HuH-7 (cell line): ENCODE measurements at places on chromosomes 7 and 10.

DNA sequence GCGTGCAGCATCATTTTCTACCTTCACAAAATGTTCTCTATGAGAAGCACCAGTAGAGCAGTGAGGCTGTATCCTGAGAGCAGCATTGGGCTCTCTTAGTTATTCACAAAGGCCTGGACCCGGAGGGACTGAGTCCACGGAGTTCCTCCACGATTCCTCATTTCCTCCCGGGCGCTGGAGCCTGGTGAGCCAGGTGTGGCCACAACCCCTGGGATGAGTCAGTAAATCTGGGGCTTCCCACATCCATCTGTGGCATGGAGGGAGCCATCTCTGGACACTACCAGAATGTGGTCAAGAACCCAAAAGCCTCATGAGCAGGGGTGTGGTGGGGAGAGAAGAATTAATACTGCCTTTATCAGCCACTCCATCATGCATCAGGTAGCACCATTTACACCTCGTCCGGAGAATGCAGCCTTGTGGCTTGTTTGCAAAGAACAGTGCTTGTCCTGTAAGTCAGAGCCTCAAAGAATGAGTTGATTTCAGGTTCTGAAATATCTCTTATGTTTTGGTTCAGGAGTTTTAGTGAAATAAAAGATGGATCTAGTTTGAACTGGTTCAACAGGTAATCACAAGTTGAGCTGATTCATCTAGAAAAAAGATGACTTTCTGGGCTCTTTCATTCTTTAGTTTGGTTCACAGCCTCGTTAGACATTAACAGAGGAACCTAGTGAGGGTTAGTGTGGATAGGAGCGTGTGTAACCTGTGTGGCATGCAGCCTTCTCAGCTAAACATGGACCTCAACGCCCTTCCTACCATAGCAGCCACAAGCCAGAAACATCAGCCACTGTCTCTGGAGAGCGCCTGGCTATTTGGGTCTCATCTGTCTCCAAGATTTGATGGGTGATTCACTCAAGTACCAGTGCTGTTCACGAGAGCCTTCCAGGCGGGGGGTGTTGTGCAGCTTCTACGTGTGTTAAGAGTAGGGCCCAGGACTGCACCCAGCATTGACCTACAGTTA, 95.2 kb downstream of the WDR37 start:
- no peak for DNase-seq

GRCh38 chr7:5222841-5223411, 32.9 kb downstream of the WIPI2 start:
- peak; percentile 69 for DNase-seq

GRCh38 chr7:157097569-157097968, 41.2 kb upstream of the UBE3C start:
- no peak for DNase-seq

GRCh38 chr7:66837007-66837406, 84.0 kb upstream of the TMEM248 start:
- DNase-seq: no peak

DNA sequence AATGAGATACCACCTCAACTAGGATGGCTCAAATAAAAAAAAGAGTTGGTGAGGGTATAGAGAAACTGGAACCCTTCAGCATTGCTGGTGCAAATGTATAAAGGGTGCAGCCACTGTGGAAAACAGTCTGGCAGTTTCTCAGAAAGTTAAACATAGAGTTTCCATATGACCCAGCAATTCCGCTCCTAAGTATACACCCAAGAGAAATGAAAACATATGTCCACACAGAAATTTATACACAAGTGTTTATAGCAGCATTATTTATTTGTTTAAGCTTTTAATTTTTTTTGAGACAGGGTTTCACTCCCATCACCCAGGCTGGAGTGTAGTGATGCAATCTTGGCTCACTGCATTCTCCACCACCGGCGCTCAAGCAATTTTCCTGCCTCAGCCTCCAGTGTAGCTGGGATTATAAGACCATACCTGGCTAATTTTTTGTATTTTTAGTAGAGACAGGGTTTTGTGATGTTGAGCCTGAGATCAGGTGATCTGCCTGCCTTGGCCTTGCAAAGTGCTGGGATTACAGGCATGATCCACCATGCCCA, 118.2 kb upstream of the KIF5B start:
- DNase-seq: no peak

DNA sequence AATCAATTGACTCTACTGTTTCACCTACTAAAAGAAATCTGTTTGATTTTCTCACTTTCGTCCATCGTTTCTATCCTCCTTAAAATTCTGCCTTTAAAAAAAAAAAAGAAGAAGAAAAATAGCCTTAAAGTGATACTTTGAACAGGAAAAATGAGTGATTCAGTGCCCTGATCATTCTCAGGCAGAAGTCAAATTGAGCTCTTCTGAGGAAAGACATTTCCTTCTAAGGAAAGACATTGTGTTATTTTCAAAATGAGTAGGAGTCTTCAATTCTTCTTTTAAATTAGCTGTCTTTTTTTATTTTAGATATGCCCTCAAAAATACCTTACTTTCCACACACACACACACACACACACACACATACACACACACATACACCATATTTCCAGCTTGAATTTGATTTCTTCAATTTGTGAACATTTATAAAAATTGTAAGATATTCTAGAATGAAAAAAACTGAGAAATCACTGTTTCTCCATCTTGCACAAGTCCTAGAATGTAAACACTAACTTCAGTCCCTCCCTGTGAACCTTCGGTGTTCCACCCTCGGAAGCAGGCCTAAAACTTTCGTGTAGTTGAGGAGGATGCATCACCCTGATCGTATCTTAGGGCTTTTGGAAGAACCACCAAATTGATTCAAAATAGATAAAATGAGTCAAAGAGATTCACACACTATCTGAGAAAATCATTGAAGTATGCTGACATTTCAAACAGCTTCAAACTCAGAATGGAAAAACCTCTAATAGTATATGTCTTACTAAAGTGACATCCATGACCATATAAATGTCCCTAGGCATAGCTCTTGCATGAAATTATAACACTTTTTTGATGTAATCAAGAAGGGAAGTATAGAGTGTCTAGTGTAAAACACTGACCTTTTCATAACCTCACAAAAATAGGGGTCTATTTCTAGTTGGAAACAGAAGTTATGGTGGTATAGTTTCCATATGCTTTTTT, 270.8 kb downstream of the GATA3 start:
- no peak for DNase-seq

DNA sequence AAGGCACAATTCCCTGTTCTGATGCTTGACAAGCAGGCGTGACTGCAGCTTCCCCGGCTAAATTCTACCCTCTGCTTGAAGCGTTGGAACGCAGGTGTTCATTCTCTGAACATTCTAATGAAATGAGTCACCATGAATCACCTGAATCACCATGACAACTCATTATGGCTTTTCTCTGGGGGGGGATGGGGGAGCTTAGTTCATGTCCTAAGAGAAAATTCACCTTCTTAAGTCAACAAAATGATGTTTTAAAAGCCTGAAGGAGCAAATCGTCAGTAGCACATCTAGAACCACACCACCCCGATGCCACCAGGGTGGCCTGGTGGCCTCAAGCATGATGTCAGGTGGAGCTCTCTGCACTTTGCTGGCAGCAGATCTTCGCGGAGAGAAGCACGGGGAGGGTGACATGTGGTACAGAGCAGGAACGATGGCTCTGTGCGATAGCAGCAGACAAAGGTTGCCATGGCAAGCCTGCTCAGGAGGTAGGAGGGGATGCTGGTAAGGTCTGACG, 33.7 kb downstream of the DDC start:
- DNase-seq: no peak

GRCh38 chr7:29484280-29484679, 79.4 kb upstream of the PRR15 start:
- DNase-seq: no peak

DNA sequence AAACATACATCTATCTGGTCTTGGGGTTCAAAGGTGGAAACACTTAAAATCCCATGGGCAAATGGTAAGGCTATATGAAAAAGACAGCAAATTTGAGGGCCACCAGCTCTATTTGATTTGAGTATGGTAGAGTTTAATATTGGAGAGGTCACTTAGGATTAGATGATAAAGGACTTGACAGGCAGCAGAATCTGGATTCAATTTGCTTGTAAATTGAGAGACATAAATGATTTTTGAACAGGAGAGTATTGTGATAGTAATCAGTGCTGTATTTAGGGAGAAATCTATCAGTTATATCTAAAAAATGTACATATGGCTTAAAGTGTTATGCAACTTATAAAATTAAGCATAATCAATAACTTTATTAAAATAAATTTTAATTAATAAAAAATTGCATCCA, 155.2 kb downstream of the SEMA3A start:
- DNase-seq: no peak
